Spinal cord (tissue), 10 donors: ENCODE measurements at places on chromosomes 3 and 15. TPM values are rescaled to one million over a fixed set of nuclear protein-coding genes. Genes with fewer than 3 reads are reported as not detected.

The MST1R gene
- 0.79 TPM for total RNA-seq

The IP6K1 gene
- 49.1 TPM for total RNA-seq

The CDHR4 gene
- total RNA-seq: 0.10 TPM

The FBXL22 gene
- 1.2 TPM for total RNA-seq

The CKMT1A gene
- total RNA-seq: 7.1 TPM

The PARP15 gene
- 0.79 TPM for total RNA-seq

The CCR5 gene
- 0.79 TPM for total RNA-seq

The CD200 gene
- 38.8 TPM for total RNA-seq

The C3orf22 gene
- not detected for total RNA-seq

The FOXB1 gene
- 2.1 TPM for total RNA-seq

The TMEM212 gene
- total RNA-seq: 0.22 TPM

The GPR149 gene
- total RNA-seq: 1.8 TPM

The CD96 gene
- 0.28 TPM for total RNA-seq

The NRROS gene
- total RNA-seq: 3.2 TPM

The EIF4E3 gene
- total RNA-seq: 22.4 TPM

The TMEM158 gene
- total RNA-seq: 4.8 TPM

The CISH gene
- 1.1 TPM for total RNA-seq

The ZNF660 gene
- total RNA-seq: 12.7 TPM

The MYZAP gene
- 2.4 TPM for total RNA-seq

The SKOR1 gene
- 3.0 TPM for total RNA-seq

The GOLGA8R gene
- total RNA-seq: 2.8 TPM

The ISLR2 gene
- 7.1 TPM for total RNA-seq

The NRG4 gene
- 8.7 TPM for total RNA-seq

The KBTBD13 gene
- not detected for total RNA-seq

The PCYT1A gene
- 41.7 TPM for total RNA-seq

The PRKCD gene
- 2.9 TPM for total RNA-seq

The CASR gene
- 0.11 TPM for total RNA-seq

The HYAL3 gene
- 4.2 TPM for total RNA-seq

The GOLGA8J gene
- 0.39 TPM for total RNA-seq

The PLA2G4D gene
- total RNA-seq: 0.10 TPM

The CPNE9 gene
- total RNA-seq: 3.3 TPM

The B3GALNT1 gene
- total RNA-seq: 101 TPM

The UNC45A gene
- total RNA-seq: 29.3 TPM

The CCR8 gene
- not detected for total RNA-seq

The BFSP2 gene
- 1.0 TPM for total RNA-seq

The CYP8B1 gene
- total RNA-seq: not detected

The STRC gene
- 1.5 TPM for total RNA-seq

The SLC28A2 gene
- not detected for total RNA-seq

The TMC3 gene
- 0.69 TPM for total RNA-seq
